ENCODE measurements at places on chromosomes 11 and 22.

DNA sequence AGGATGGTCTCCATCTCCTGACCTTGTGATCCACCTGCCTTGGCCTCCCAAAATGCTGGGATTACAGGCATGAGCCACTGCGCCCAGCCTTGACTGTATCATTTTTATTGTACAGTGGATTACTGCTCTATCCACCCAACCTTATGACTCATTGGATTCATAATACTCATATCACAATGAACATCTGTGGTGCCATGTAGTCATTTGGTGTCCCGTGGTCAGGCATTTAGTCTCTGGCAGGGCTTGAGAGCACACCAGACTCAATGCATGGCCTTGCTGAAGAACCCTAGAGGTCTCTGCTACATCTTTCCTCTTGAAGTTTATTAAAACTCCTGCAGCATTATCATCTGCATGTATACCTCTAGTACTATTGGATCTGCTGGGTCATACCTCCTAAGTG lies 98.0 kb upstream of the LDLRAD3 start:
- no peak for DNase-seq

GRCh38 chr22:33687464-33687863 lies 232.8 kb downstream of the LARGE1 start:
- DNase-seq, result no peak

DNA sequence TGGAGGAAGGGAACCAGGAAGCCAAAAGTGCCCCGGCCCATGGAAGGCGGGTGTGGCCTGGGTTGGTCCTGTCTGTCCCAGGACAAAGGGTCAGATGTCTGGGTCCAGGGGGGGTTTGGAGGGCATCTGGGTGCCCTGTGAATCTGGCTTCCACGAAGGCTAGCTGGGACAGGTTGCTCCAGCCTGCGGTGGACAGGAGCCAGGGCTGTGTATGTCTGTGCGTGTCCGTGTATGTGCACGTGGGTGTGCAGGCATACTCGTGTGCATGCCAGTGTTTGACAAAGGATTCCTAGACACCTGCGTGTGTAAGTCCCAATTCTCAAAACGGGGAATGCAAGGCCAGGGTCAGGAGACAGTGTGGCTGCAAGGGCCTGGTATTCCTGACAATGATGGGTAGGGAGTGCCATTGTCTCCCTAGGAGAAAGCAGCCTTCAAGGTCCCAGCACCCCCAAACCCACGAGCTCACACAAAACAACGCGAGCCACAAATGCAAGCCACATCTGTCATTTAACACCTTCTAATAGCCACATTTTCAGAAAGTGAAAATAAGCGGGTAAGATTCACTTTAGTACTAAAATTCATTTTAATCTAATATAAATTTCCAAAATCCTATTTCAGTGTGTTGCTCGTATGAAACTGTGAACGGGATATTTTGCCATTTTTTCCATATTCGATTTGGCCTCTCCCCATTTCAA lies 78.4 kb upstream of the WNT7B start:
- no peak for DNase-seq

GRCh38 chr11:111512296-111513239 lies at the start of gene BTG4:
BTG4 (minus strand) TSS chr11:111512386; CDS start chr11:111498776, 13,610 bp downstream.
- DNase-seq, result no peak

DNA sequence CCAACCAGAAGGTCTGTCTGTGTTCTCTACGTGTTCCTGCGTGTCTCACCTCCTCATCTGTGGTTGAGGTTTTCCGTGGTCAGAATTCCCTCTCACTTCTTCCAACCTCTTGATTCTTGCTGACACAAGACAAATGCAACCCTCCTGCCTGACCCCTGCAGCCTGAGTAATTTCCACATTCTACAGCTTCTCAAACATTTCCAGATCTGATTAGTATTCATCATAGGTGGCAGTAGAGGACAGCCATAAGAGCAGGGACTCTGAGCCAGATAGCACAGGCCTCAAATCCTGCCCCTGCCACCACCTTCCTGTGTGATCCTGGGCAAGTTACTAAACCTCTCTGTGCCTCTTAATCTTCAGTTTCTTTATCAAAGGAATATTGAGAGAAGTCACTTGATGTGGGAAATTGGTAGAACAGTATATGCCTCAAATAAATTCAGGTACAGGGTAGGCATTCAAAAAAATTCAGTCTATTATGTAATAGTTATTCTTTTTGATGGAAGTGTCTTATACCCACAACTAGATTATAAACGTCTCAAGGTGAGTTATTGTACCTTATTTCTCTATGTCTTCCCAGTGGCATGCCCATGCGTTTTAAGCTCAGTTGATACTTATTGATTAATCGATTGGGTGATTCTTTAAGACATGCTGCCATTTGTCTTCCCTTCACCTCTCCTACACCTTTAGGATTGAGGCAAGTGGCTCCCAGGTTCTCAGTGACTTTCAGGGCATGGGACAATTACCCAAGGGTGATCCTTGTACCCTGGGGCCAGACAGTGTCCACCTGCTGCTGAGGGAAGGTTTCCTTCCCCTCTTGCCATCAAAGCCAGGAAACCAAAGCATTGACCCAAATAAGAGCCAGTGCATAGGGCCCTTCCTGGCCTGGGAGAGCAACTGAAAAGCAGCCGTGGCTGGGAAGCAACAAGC lies 19.6 kb downstream of the POU2AF1 start:
- DNase-seq, result no peak

Data from central memory CD4-positive, alpha-beta T cell (primary cell).